Neural crest cell (in vitro differentiated cells): ENCODE measurements at places on chromosomes 2 and 18. TPM values are rescaled to one million over a fixed set of nuclear protein-coding genes. Genes with fewer than 3 reads are reported as not detected.

- no peak for DNase-seq
Measured at GRCh38 chr2:7639476-7639875, 722.3 kb downstream of the RNF144A start.

The IL1R1 gene
- 0.14 TPM in 1 of 2 replicates, not detected in the other for total RNA-seq

DNA sequence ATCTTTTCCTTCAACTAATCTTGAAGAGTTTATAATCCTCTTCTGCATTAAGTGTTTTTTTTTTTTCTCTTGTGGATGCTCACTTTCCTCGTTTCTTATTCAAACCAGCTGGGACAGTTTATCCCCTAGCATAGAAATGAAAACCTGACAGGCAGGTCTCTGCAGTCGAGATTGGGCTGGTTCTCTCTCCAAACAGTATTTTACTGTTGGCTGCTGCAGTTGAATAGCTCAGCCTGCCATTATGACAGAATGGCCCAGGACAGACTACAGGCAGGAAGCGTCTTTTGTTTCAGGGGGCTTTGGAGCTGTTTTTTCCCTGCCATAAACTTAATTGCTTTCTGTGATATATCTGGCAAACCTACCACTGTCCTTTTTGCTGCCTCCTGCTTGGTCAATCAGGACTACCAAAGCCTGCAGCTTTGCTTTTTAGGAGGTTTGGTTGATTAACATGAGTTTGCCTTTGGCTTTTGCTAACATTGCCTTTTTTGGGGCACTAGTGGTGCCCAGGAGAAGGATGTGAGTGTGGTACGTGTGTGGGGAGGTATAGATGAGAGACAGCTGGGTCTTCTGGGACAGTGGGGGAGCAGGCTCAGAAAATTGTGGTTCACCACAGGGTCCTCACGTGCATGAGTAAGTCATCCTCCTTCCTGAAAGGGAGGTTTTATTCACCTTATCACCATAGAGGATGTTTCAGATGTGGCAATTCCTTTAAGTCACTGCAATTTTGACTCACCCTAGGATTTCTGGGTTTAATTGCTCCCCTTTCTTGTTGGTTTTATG lies 128.7 kb downstream of the LYPD6B start:
- no peak for DNase-seq

DNA sequence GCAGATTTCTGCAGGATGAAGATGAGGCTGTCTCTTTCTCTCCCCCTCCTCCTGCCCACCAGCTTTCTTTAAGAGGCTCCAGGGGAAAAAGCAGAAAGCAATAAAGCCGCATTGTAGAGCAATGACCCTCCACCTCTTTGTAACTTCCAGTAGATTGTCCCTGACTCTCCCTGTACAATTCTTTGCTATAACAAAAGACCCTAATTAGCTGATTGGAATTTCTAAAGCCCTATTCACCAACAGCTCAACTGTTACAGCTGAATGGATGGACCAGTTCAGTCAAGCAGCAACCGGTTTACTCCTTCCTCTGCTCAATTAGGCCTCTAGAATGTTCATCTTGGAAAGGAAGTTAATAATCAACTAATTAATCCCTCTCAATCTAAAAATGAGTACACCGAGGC lies 301.0 kb downstream of the STK39 start:
- no peak for DNase-seq

DNA sequence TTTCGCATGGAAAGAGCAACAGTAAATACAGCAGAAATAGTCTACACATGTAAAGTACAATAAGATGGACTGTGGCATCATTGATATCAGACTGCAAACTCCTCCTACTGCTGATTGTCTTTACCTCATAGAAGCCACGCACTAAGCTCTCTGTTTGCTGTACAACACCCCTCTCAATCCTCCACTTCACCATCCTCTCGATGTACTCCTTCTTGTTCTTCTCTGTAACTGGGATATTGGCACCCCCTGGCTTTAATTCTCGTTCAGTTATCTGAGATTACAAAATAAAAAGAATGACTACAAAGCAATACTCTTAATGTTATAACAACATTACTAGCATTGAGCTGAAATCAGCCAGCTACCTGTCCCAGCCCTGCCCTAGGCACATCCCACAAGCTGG lies 49.3 kb upstream of the STK17B start:
- DNase-seq, result no peak

DNA sequence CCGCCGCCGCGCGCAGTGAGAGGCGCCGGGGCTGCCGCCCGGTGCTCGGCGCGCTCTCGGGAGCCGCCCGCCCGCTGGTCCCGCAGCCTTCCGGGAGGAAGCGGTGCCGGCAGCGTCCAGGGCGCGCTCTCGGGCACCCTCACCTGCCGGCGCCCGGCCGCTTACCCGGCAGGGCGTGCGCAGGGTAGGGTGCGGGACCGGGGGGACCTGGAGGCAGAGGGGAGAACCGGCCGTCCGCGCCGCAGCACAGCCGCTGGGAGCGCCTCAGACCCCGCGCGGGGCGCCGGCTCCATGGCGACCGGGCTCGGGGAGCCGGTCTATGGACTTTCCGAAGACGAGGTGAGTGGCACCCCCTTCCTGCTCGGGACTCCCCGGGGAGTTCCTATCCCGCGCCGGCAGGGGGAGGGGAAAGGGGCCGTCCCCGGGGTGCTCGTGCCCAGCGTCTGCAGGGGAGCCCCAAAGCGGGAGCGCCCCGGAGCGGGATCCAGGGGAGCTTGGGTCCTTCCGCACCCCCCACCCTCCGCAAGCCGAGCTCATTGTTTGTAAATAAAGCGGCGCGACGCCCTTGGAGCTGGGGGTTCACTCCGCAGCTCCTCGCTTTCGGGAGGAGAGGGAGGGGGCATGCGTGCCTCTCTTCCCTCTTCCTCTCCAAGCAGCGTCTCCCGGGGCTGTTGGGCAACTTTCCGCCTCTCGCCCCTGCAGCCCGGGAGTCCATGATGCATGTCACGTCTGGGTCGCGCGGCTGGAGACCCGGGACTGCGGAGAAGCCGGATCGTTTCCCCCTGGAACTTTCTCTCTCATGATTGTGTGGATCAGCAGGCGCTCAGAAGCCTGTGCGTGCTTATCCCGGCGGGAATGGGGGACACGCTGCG lies 580 bp downstream of the NEDD4L start:
- peak; percentile 36 for DNase-seq
